NCI-H2081 treated with DMSO at 0.1 percent for 48 hours (cell line): ENCODE measurements at places on chromosomes 1 and 21.

DNA sequence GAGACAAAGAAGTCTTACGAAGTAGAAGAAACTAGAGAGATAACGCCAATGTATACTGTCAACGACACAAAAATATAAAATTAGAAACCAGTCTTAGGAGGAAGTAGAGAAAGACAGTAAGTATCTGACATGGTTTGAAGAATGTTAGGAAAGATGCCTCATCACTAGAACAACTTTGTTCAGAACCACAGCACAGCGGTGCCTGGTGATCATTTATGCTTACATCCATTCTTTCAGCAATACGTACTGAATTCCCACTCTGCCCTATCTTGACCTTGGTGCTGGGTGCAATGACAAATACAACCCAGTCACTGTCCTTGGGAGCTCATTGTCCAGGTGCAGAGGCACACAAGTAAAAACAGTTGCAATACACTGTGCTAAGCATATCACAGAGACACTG lies 104.4 kb downstream of the TM2D1 start:
- no peak for DNase-seq

DNA sequence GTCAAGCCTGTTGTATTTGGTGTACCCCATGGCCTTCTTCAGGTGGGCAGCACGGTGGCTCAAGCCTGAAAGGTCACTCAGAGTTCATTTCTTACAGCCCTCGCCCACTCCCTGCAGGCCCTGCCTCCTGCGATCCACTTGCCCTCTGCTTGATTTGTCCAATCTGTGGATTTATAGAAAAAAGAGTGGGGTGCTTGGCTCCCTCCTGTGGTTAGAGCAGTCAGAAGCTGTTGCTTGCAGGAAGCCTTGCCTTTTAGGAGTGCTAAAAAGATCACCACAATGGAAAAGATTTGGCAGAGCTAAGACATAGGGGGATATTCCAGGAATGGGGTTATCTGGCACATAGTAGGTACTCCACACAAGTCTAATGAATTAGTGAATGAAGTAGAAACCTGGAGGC lies 108.0 kb upstream of the TRABD2B start:
- no peak for DNase-seq

DNA sequence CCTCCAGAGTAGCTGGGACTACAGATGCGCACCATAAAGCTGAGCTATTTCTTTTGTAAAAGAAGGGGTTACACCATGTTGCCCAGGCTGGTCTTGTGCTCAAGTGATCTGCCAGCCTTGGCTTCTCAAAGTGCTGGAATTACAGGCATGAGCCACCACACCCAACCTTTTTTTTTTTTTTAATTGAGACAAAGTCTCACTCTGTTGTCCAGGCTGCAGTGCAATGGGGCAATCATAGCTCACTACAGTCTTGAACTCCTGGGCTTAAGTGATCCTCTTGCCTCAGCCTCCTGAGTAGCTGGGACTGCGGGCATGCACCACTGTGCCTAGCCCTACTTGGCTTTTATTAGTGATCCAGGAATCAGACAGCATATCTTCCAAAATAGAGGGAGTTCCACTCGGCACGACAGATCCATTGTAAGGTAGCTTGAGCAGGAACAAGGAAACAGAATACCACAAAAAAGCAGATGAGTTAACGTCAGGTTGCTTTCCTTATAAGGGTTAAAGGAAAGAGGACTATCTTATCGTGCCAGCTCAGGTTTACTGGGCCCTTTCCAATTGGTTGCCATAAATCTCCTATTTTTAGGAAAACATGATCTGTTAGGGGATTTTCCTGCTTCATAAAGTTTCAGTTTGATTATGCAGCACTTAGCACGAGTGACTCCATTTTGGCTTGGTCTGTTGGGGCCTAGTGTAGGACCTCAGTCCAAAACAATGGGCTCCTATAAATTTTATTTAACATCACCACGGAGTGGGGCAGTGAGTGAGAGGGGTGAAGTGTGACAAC lies 45.2 kb downstream of the NENF start:
- no peak for DNase-seq

- DNase-seq, result no peak
These were observed at the start of gene GBP4 for GRCh38 chr1:89198491-89199072. Gene GBP4 (minus strand): TSS chr1:89198942. CDS start chr1:89198834, 108 bp downstream.

GRCh38 chr1:4023678-4024077 lies 123.6 kb upstream of the C1orf174 start:
- no peak for DNase-seq

- DNase-seq, result no peak
These were observed 719 bp downstream of the S100A14 start for GRCh38 chr1:153615406-153615805.

DNA sequence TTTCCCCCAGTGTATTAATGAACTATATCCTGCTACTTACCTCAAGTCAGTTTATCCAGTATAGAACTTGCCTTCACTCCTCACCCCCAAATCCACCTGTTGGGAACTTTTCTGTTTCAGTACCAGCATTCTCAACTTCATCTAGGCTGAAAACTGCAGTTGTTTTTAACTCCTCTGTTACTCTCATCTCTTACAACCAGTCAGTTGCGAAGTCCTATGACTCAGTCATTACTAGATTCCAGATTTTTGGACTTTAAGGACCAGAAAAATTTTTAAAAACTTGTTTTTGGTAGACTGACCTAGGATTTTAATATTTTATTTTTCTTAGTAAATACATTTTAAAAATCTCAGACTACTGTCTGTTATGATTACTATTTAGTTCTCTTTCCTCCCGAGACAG lies 8.1 kb downstream of the GNAI3 start:
- DNase-seq, result no peak

DNA sequence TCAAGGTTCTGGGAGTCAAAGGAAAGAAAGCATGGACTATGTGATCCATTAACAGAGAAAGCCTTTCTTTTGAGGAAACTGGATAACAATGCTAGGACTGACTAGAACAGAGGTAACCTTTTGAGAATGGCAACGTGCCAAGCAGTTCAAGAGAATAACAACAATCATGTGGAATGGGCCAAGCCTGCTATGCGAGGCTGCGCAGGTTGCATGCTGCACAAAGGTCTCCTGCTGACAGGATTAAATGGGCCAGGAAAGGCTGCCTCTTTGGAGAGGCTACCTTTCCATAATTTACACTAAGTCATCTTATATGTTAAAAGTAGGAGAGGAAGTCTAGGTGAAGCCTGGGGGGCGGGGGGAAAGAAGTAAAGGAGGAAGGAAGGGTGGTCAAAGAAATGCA lies 5.8 kb downstream of the PCNX2 start:
- no peak for DNase-seq

GRCh38 chr1:1455366-1455884 lies 5.9 kb downstream of the ATAD3C start:
- DNase-seq, result no peak

DNA sequence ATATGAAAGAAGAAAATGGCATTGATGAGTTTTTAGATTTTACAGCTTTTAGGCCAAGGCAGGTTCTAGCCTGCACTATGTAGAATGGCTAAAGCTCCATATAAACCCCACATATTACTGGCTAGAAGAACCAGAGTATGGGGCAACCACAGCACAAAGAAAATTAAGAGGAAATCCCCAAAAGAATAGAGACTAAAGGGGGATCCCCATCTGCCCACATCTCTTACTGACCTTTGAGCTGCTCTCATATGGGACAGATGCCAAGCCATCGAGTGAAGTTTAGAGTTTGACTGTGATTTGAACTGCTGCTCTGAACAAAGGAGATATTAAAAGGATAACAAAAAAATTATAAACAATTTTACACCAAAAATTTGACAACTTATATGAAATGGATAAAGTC lies 102.2 kb upstream of the HAO2 start:
- no peak for DNase-seq

- no peak for DNase-seq
These were observed 1.4 kb upstream of the FOXD2 start for GRCh38 chr1:47436304-47436978.

DNA sequence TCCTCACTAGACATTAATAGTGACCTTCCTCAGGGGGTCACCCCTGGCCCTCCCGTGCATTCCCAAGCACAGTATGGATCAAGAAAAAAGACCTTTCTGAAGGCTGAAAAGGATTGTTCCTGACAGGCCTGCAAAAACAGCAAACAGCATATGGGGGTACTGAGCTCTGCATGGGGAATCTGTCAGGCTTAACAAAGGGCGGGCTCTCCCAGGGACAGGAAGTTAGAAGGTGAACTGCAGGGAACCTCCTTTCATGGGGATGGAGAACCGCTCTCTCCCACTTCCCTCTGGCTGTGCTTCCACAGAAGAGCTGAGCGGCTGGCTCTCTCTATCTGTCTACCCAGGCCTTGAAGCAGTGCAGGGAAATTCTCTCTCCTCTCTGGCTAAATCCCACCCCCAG lies 91.7 kb downstream of the DTL start:
- DNase-seq, result no peak

- no peak for DNase-seq
These were observed 136.1 kb downstream of the GPATCH2 start for GRCh38 chr1:217494767-217495166.

DNA sequence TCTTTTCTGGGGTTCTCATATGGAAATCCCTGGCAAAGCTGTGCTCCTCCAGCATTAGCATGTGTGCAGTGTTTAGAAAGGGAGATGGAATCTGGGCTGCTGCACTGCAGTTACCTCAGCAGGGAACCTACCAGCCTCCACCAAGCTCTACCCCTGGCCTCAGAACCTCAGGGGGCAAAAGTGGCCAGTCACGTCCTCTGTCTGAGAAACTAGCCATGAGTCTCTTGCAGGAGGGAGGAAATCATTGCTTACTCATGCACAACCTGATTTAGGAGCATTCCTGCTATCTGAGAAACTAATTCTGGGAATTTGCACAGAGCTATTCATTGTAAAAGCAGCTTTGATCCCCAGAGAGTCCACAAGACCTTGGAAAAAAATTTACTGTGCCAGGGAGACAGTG lies 80.6 kb upstream of the IPO9 start:
- no peak for DNase-seq

DNA sequence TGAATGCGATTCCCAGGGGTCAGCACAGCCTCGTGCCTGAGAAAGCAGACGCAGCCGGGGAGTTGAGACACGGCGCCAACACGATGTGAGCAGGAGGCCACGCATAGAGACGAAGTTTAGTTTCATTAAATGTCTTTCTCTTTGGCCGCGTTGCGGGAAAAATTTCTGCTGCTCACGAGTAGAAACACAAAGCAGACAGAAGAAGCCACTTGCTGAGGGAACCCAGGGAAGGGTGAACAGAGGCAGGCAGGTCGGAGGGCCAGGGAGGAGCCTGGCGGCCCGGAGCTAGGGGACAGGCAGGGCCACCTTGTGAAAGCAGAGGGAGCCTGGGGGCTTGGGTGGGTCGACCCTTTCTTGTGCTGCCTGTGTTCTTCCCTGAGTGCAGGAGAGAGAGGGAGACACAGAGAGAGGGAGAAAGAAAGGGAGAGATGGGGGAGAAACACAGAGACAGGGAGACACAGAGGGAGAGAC lies 33.2 kb downstream of the POFUT2 start:
- no peak for DNase-seq

- DNase-seq, result no peak
These were observed 137.0 kb downstream of the DENND1B start for GRCh38 chr1:197638316-197638715.

DNA sequence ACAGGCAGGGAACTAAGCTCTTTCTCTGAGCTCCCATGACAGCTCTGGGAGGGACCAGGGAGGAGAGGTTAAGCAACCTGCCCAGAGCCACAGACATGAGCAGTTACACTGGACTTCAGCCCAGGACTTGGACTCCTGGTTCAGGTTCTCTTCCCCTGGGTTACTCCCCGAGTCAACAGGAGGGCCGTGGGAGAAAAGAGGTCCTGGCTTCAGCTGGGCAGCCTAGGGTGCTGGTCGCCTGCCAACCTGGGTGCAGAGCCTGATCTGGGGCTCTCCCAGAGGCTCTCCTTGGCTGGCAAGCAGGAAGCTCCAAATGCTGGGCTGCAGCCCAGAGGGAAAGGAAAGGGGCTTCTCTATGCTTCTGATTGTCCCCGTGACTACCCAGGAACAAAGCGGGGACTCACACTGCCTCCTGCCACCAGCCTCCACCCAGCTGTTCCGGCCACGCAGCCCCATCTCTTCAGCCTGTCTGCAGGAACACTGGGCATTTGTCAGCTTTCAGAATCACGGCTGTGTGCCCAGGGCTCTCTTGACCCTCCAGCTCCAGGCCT lies 141.8 kb downstream of the HIVEP3 start:
- no peak for DNase-seq

- no peak for DNase-seq
These were observed 99.1 kb upstream of the RAB3GAP2 start for GRCh38 chr1:220371324-220371723.

DNA sequence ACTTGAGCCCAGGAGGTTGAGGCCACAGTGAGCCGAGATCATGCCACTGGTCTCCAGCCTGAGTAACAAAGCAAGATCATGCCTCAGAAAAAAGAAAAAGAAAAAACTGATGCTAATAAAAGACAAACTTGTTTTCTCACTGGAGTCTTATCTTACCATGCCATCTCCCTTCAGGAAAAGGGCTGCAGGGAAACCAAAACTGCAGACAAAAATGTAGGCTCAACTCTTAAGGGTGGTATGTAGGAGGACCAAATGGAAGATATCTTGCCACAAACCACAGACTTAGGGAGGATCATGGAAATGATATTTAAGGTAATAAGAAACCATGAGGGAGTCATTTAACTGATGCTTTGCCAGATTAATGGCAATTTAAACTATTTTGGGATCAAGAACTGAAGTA lies 32.9 kb downstream of the UROD start:
- DNase-seq, result no peak

GRCh38 chr1:221636967-221637366 lies 104.9 kb downstream of the DUSP10 start:
- no peak for DNase-seq

- DNase-seq, result no peak
These were observed 6.2 kb upstream of the SPRR2F start for GRCh38 chr1:153119491-153119971.

- no peak for DNase-seq
These were observed 47.8 kb downstream of the GPR88 start for GRCh38 chr1:100585786-100586185.

DNA sequence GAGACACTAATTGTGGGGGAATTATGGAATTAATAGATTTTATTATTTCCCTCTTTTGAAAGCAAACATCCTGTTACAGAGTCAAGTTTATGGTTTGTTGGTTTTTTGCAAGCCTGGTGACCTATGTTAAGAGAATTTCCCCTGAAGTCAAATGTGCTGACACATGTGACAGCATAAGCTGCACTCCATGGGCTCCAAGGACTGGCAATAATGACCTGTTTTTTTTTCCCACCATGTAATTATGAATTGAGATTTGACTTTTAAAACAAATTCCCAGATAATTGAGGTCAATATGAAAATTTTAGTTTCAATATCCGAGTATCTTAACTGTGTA lies 242.5 kb upstream of the SGIP1 start:
- DNase-seq, result no peak

DNA sequence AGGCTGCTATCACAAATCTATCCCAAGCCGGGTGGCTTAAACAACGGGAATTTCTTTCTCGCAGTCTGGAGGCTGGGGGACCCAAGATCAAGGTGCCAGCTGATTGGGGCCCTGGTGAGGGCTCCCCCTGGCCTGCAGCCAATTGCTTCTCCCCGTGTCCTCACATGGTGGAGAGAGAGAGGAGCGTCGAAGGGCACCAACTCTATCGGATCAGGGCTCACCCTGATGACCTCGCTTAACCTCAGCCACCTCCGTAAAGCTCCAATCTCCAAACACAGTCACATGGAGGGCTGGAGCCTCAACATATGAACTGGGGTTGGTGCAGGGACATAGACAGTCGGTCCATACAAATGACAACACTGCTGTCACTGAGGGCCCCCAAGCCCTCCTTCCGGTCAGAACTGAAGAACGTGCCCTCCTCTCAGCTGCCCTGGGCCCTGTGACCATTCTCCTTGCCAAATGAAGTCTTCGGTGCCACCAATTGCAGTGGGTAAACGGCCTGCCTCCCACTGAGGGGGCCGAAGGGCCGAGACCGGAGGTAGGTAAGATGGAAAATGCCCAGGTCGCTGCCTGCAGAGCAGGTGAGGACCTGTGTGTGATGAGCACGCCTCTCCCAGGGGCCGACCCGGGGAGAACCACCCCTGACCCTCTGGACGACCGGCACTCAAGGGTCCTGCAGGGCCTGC lies 211.0 kb downstream of the TOMM20 start:
- no peak for DNase-seq
